A673 (cell line): ENCODE measurements at places on chromosomes 5 and 9.

DNA sequence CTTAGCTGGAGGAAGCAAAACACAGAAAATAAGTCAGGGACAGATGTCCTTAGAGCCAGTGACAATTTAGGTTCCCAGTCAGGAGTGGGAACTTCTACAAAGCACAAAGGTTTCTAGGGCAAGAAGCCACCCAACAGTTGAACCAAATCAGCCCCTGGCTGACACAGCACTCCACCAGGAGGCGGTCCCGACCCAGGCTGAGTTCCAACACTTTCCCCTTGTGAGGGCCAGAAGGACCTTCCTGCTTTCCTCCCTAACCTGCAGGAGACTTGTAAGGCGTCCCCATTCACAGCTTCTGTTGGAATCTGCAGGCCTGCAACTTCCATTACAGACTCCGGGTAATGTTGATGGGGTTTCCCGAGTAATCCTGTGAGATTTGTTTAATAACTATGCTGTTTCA lies 416.4 kb upstream of the IRX1 start:
- no peak for DNase-seq

- DNase-seq: no peak
Observed at GRCh38 chr9:17536027-17536426, 42.8 kb upstream of the SH3GL2 start.

GRCh38 chr9:121304707-121305106 lies 36.7 kb downstream of the GSN start:
- no peak for DNase-seq

DNA sequence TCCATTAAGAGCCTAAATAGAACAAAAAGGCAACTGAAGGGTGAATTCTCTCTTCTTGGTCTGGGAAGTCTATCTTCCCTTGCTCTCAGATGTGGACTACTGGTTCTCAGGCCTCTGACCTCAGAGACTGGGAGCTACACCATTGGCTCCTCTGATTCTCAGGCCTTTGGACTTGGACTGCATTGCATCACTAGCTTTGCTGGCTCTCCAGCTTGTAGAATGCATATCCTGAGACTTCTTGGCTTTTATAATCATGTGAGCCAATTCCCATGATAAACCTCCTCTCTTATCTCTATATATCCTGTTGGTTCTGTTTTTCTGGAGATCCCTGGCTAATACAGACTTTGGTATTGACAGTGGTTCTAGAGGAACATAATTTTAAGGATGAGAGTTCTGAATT lies 89.8 kb downstream of the PSAT1 start:
- DNase-seq: no peak

DNA sequence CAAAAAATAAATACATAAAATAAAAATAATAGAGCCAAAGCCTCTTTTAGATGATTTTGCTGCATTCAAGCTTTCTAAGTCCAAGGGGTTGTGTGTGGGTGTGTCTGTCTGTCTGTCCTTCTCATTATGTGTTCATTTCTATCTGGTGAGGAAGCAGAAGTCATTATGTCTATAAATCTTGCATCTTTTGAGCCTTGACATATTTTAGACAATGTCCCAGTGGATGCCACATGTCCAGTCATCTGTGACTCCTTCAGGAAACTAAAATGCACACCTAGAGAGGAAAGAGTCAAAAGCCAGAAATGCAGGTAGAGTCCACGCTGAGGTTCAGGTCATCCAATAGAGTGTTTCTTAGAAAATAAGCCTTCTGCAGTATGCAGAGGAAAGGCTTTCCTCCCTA lies 80.9 kb downstream of the GALNT10 start:
- DNase-seq: no peak

GRCh38 chr5:138739938-138740337 lies 13.3 kb upstream of the CTNNA1 start:
- DNase-seq: no peak

DNA sequence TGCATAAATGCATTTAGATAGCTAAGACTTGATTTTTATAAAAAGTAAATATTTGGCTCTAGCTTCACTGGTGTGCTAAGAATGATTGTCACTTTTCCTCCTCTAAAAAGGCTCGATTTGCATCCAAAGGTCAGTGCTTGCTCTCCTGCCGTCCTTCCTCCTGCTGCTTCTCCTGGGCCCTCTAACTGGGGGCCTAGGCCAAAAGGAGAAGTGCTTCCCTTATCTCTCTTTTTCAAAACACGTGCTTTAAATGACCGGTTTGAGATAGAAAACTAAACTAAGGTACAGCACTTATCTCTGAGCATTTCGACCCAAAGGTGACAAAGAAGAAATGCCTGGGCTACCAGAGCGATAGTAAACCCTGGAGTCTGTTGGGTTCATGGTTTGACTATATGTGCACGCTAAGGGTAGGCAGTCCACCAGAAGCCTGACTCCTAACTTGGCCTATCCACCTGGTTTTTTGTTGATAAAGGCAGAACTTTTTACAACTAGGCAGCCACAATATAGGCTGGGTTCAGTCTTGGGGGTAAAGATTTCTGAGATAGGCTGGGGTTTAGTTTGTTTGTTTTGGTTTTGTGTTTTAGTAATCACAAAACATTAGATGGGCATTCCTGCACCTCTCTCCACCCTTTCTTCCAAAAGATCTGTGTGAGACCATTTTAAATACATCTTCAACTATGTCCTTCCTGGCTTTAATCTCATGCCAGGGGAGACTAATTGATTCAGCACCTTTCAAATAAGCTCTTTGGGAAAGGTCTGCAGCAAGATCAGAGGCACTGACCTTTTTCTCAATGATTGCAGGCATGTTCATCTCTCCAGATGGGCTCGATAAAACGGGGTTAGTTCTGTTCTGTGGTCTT lies 3.8 kb downstream of the NR2F1-AS1 start:
- no peak for DNase-seq

DNA sequence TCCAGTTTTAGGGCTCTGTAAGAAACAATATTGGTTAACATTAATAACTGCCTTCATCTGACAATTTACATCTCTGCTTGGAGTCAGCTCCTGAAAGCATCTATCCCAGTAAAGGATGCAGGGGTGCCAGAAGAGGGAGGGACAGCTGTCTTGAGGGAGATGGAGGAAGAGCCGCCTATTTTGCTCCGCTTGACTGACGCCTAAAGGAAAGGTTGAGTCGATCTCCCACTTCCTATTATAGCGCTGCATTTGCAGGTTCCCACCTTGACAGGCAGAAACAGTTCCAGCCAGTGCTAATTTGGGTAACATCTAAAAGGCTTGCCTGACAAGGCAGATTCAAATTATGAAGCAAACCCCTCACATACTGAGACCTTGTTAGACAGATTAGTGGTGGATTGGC lies 374.6 kb downstream of the SPATA31D1 start:
- DNase-seq: no peak

- DNase-seq: no peak
Observed at GRCh38 chr5:133709209-133709725, 96.9 kb upstream of the FSTL4 start.

DNA sequence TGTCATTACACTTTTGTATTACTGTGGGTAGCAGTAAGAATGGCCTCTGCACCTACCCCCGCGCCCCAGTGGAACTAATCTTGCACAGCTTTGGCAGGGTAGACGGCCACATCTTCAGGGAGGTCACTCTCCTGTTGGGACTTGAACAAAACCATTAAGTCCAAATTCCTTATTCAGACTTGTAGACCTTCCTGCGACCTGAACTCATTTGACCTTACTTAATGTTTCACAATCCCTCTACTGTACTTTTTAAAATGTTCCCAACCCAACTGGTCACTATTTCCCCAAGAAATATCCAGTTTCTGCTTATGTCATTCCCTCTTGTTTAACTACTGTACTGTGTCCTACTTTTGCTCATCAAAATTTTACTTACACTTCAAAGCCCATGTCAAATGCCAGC lies 5.3 kb upstream of the FAM120AOS start:
- no peak for DNase-seq

- DNase-seq: peak; percentile 6
Observed at GRCh38 chr5:55509796-55510522, 24.8 kb downstream of the PLPP1 start.

DNA sequence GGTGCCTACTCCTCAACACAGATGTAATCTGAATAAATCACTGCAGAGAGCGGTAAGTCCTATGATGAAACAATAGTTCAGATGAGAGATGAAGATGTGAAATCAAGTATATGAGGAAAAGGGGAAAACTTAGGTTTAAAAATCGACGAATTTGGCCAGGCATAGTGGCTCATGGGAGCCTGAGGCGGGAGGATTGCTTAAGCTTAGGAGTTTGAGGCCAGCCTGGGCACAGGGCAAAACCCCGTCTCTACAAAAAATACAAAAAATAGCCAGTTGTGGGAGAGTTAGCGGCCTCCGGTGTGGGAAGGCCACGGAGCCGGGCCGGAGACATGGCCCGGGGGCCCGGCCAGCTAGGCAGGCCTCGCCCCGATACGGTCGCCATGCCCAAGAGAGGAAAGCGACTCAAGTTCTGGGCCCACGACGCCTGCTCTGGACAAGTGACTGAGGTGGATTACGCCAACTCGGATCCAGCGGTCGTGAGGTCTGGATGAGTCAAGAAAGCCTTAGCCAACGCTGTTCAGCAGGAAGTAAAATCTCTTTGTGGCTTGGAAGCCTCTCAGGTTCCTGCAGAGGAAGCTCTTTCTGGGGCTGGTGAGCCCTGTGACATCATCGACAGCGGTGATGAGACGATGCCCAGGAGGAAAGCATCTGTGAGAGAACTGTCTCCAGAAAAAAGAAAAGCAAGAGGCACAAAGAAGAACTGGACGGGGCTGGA lies 62.8 kb upstream of the SUB1 start:
- DNase-seq: no peak
